ENCODE measurements at places on chromosomes 13 and 19. TPM values are rescaled to one million over a fixed set of nuclear protein-coding genes. Genes with fewer than 3 reads are reported as not detected.

DNA sequence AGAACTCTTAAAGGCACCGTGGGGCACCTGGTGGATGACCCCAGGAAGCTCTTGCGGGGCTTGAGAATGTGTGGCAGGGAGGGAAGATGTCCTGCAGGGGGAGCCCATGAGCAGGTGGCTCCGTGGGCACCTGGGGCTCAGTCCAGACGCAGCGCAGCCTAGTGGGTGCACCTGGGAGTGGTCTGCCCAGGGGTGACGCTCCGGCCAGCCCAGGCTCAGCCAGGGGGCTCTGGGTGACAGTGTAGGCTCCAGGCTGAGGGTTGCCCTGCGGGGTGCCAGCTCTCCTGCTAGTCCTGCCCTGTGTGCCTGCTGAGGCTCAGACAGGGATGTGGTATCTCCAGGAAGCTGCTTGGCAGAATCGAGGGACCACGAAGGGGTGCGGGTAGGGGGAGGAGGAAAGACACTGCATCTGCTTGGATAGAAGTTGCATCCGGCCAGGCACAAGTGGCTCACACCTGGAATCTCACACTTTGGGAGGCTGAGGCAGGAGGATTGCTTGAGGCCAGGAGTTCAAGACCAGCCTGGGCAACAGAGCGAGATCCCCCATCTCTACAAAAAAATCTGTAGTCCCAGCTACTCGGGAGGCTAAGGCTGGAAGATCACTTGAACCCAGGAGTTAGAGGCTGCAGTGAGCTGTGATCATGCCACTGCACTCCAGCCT lies 15.0 kb upstream of the PGLS start:
- H3K36me3 ChIP-seq: peaks cover 42% of the 10 kb centered on the region
- DNase-seq: peak; percentile 75
- H3K4me1 ChIP-seq: peaks cover 9% of the 10 kb centered on the region
- H3K27me3 ChIP-seq: no peaks in the 10 kb centered on the region

DNA sequence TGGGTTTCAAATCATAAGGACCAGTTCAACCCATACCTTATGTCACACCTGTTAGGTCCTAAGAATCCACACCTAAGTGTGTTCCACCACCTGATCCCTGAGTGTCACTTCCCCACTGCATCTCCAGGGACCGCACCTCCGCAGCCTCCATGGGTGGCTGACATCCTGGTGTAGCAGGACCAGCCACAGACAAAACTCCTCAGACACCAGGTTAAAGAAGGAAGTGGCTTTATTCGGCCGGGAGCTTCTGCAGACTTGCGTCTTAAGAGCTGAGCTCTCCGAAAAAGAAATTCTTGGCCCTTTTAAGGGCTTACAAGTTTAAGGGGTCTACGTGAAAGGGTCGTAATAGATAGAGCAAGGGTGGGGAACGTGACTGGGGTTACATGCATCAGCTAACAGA lies 509.9 kb downstream of the MYO16 start:
- H3K36me3 ChIP-seq: no peaks in the 10 kb centered on the region
- H3K27ac ChIP-seq: no peak overlapping the region
- H3K4me1 ChIP-seq: no peaks in the 10 kb centered on the region
- H3K27me3 ChIP-seq: no peaks in the 10 kb centered on the region

DNA sequence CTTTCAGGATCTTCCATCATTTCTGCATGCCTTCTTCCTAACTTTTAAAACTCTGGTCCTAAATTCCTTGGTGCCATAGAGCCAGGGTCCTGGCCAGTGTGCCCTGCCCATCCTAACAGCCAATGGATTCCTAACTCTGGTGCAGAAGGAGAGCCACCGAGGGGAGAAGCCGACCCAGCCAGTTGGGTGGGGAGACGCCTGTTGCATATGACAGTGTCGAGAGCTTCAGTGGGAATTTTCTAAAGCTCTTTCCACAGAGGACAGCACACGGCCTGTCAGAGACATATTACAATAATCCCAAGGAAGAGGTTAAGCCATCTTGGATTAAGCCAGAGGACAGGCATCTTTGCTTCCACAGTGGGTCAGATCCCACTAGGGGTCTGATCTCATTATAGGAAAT lies 180.4 kb downstream of the ZNF536 start:
- H3K27me3 ChIP-seq: no peaks in the 10 kb centered on the region
- no peaks in the 10 kb centered on the region for H3K36me3 ChIP-seq
- no peaks in the 10 kb centered on the region for H3K4me1 ChIP-seq
- no peak for DNase-seq
- no peak overlapping the region for H3K4me3 ChIP-seq

DNA sequence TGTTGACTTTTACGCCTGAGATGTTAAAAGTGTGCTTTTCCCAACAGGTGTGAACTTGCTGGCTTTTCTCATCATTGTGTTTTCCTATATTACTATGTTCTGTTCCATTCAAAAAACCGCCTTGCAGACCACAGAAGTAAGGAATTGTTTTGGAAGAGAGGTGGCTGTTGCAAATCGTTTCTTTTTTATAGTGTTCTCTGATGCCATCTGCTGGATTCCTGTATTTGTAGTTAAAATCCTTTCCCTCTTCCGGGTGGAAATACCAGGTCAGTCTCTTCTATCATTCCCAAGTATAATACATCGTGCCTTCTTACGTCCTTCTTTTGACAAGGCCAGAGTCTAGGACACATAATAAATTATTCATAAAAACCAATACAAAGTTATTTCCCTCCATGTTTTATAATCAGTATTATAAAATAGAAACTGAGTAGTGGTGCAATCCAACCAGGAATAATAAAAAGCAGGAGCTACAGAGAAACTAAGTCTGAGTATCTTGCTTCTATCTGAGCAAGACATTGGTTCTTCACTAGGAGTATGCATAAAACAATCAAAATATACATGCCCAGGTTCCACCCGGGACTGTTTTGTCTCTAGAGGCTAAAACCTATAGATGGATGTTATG lies 57.9 kb downstream of the RXFP2 start:
- no peaks in the 10 kb centered on the region for H3K36me3 ChIP-seq
- no peak overlapping the region for H3K4me3 ChIP-seq
- H3K27me3 ChIP-seq: no peaks in the 10 kb centered on the region
- DNase-seq: peak; percentile 3

GRCh38 chr13:43472980-43473379 lies 313.8 kb downstream of the ENOX1 start:
- peaks cover 8% of the 10 kb centered on the region for H3K4me1 ChIP-seq
- no peaks in the 10 kb centered on the region for H3K36me3 ChIP-seq
- H3K4me3 ChIP-seq: no peak overlapping the region
- H3K27me3 ChIP-seq: no peaks in the 10 kb centered on the region

GRCh38 chr19:40271706-40272105 lies 13.4 kb downstream of the AKT2 start:
- no peak for DNase-seq
- peaks cover 35% of the 10 kb centered on the region for H3K36me3 ChIP-seq
- H3K27me3 ChIP-seq: no peaks in the 10 kb centered on the region
- H3K27ac ChIP-seq: no peak overlapping the region

IGFL2 gene
- total RNA-seq: not detected
